NCI-H510A (cell line): ENCODE measurements at places on chromosomes 7 and 10.

GRCh38 chr7:106317971-106318370 lies 33.2 kb upstream of the NAMPT start:
- DNase-seq: no peak

DNA sequence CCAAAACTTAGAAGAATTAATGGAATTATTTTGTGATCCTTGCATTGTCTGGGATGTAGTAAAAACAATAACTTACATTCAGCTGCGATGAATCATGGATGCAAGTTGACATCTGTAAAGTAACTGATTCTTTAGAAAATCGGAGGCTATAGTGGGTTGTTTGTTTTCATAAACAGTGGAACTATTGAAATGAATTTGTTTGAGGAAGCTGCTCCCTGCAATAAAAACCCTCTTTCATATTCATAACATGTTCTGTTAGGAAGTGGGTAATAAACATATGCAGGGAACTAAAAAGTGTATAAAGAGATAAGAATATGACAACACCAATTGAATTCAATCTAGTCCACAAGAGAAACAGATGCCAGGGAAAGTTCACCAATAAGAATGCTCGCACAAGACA lies 53.6 kb downstream of the AGMO start:
- DNase-seq: no peak

DNA sequence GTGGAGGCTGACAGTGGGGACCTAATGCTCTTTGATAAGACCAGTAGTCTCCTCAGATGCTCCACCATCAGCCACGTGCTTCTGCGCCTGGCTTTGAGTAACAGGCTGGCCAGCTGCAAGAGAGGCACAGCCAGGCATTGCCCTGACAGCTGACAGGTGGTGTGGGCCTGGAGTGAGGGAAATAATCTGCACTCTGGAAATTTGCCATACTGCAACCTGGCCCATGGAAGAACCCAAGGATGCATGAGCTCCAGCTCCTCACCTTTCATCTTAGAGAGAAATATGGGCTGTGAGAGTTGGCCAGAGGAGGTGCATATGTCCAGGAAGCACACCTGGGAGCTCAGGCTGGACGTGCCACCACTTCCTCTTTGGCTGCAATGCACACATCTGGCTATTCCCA lies 118.9 kb downstream of the PLXDC2 start:
- no peak for DNase-seq

DNA sequence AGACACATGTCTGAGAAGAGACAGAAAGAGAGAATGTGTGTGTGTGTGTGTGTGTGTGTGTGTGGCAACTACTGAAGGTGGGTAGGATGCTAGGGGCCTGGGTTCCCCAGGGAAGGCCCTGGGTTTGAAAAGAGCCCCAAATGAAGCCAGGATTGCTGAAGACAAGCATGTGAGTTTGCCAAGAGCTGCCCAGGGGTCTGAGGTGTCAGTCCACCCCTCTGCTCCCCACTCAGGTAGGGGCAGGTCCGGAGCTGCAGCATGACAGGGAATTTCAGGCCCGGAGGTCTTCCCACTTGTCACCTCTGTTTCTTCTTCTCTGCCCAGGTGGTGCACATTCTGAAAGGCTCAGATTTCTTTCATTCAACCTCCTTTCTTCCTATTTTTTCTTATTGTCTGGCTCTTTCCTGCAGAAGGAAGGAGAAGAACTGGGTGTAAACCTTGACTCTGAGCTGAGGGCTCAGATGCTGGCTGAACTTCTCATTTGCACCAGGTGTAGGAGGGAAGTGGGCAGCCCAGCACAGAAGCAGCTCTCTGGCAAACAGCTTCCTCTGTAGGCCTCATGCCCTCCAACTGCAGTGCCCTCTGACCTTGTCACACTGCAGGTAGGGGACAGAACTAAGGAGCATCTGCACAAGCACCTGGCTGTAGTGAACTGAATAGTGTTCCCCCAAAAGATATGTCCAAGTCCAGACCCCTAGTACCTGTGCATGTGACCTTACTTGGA lies 79.6 kb upstream of the LRRC4 start:
- DNase-seq: no peak

- DNase-seq: no peak
These were observed 11.3 kb downstream of the GPRIN2 start for GRCh38 chr10:46544989-46545791.

DNA sequence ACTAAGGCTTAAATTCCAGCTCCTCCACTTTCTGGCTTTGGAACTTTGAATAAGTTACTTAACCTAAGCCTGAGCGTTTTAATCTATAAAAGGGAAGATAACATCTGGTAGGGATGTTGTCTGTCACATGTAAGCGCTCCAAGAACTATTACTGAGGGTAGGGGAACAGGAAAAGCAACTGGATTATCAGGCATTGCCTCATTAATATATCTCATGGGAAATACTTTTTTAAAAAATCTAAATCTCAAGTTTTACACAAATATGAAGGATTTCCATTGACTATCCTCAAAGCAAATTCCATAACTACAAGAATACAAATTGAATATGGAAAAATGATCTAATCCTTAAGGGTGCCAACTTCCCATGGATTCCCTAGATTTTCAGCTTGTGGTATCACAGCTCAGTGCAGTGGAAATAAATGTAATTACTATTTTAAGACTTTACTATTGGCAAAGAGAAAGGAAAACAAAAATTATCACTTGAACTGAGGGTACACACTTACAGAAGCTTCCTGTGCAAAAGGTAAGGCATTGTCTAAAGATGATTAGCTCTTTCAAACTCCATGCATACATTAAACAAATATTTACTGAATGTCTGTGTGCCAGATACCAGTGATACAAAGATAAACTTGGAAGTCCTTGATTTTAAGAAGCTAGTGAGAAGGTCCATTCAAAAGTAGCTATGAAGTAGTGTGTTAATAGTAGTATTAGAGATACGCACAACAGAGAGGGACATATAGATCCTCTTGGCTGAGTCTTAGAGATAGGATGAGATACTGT lies 38.4 kb downstream of the NT5C2 start:
- DNase-seq: no peak
